ENCODE measurements at places on chromosomes 2 and 18. TPM values are rescaled to one million over a fixed set of nuclear protein-coding genes. Genes with fewer than 3 reads are reported as not detected.

The LYPD6B gene
- polyA plus RNA-seq = not detected

The LHCGR gene
- 0.12 TPM for polyA plus RNA-seq

The ARMC9 gene
- polyA plus RNA-seq = 68.4 TPM

The NT5C1B gene
- polyA plus RNA-seq = not detected

The RAB10 gene
- polyA plus RNA-seq = 253 TPM

The C2orf74 gene
- polyA plus RNA-seq = 44.0 TPM

The POTEC gene
- not detected for polyA plus RNA-seq

The ONECUT2 gene
- 0.01 TPM for polyA plus RNA-seq

The CTNNA2 gene
- not detected for polyA plus RNA-seq

The RAB12 gene
- polyA plus RNA-seq = 28.1 TPM

The STARD7 gene
- polyA plus RNA-seq = 109 TPM

The RNU2-63P gene
- polyA plus RNA-seq = not detected

The WDR43 gene
- polyA plus RNA-seq = 74.7 TPM

The GCG gene
- not detected for polyA plus RNA-seq

The ROCK1 gene
- 25.4 TPM for polyA plus RNA-seq

The FAP gene
- polyA plus RNA-seq = 116 TPM

The NGEF gene
- 9.7 TPM for polyA plus RNA-seq

The ARID5A gene
- polyA plus RNA-seq = 5.2 TPM

The OTOF gene
- polyA plus RNA-seq = not detected

The DNPEP gene
- 38.2 TPM for polyA plus RNA-seq

The LIMS3 gene
- 0.71 TPM for polyA plus RNA-seq

The EHBP1 gene
- polyA plus RNA-seq = 191 TPM

The SP140L gene
- polyA plus RNA-seq = 15.7 TPM

The ERFE gene
- 8.3 TPM for polyA plus RNA-seq

The OR6B3 gene
- not detected for polyA plus RNA-seq

The CYS1 gene
- 0.31 TPM for polyA plus RNA-seq

The CPLX4 gene
- not detected for polyA plus RNA-seq
